Kidney (tissue), 22 donors: ENCODE measurements at places on chromosomes 16 and 17. TPM values are rescaled to one million over a fixed set of nuclear protein-coding genes. Genes with fewer than 3 reads are reported as not detected.

LRRC46 gene
- total RNA-seq: 0.91 TPM

CACNG3 gene
- not detected for total RNA-seq

NPIPA2 gene
- 3.7 TPM for total RNA-seq

CCL1 gene
- total RNA-seq: not detected

CLCN7 gene
- 92.5 TPM for total RNA-seq

ADORA2B gene
- total RNA-seq: 0.60 TPM

RECQL5 gene
- 51.6 TPM for total RNA-seq

- peak; percentile 77 for DNase-seq
- peak within 1 kb of the TSS; percentile 92 for H3K4me3 ChIP-seq
- peak within 1 kb of the TSS; percentile 74 for H3K27ac ChIP-seq
- no peaks in the 10 kb centered on the region for H3K4me1 ChIP-seq
Measured at GRCh38 chr17:6755731-6756184, at the start of gene XAF1. TSS of gene XAF1 (plus strand) at chr17:6756046. CDS start at chr17:6756079, 33 bp downstream.

- no peaks in the 10 kb centered on the region for H3K4me1 ChIP-seq
- DNase-seq: peak; percentile 39
- H3K27ac ChIP-seq: no peak overlapping the region
Measured at GRCh38 chr17:15952916-15953790, 8.2 kb downstream of the ADORA2B start.

DNA sequence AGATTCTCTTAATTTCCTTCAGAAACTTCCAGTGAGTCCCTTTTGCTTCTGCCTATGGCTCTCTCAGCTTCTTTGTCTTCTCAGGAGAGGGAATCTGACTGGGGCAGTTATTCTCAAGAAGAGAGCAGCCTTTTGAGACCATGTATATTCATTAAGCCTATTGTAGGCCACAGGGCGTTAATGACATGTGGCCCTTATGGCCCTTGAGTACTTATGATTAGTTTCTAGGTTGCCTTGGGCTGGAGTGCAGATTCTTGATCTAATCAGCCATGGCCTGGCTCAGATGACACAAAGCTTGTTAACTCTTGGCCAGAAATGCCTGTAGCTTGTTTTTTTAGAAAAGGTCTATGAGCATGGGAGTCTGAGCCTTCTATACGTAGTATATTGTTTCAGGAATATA, 17.4 kb downstream of the MFSD11 start:
- DNase-seq: no peak
- H3K4me1 ChIP-seq: no peaks in the 10 kb centered on the region
- H3K27ac ChIP-seq: no peak overlapping the region

- H3K27me3 ChIP-seq: no peaks in the 10 kb centered on the region
- DNase-seq: no peak
- peaks cover 8% of the 10 kb centered on the region for H3K4me1 ChIP-seq
Measured at GRCh38 chr16:85349365-85350145, 237.3 kb upstream of the CIBAR2 start.

DNA sequence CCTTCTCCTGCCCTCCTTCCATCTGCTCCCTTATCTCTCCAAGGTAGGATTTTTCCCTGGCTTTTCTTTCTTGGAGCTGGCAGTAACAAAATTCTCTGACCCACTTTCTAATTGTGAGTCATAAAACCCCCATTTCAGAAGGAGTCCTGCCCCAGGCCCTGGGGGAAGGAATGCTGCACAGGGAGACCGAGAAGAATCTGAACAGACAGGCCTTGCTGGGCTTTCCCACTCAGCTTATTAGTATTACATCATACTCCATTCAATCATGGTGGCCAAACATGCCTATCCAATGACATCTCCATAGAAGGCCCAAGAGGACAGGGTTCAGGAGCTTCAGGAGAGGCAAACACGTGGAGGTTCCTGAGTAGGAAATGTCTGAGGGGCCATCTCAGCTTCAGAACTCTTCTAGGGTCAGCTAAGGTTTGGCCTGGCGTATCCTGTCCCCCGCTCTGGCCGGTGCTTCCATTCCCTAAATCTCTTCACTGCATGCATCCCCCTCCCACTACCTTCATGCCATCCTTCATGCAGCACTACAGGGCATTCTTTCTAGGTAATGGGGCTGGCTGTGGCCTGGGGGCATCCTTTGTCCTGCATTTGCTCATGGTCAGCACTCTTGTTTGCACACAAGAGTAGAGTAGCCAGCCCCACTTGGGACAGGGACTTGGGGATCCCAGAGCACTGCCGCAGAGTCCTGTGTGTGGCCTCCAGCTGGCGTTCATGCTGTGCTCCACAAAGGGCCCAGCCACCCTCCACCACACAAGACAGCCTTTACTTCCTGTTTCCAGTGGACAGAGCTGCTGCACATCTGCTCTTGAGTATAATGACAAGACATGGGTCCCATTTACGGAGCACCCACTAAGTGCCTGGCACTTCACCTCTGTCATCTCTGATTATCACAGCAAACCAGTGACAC, 8.2 kb downstream of the SLC6A2 start:
- H3K27me3 ChIP-seq: no peaks in the 10 kb centered on the region
- no peaks in the 10 kb centered on the region for H3K36me3 ChIP-seq
- no peak overlapping the region for H3K27ac ChIP-seq
- no peak overlapping the region for H3K4me3 ChIP-seq
- no peak for DNase-seq

DNA sequence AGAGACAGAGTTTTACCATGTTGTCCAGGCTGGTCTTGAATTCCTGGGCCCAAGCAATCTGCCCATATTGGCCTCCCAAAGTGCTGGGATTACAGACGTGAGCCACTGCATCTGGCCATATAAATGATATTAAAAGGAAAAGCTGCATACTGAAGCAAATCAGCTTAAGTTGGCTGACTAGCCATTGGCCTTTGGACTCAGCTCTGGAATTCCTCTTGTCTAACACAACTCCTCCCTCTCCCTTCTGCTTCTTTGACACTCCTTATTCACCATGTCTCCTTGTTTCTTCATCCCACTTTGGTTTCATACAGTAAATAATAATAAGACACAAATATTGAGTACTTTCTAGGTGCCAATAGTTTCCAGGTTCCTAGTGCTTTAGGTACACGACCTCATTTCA, 7.5 kb downstream of the KRT12 start:
- no peaks in the 10 kb centered on the region for H3K4me1 ChIP-seq
- H3K4me3 ChIP-seq: no peak overlapping the region
- no peak for DNase-seq
- H3K27ac ChIP-seq: no peak overlapping the region
- H3K27me3 ChIP-seq: no peaks in the 10 kb centered on the region
- no peaks in the 10 kb centered on the region for H3K36me3 ChIP-seq

DNA sequence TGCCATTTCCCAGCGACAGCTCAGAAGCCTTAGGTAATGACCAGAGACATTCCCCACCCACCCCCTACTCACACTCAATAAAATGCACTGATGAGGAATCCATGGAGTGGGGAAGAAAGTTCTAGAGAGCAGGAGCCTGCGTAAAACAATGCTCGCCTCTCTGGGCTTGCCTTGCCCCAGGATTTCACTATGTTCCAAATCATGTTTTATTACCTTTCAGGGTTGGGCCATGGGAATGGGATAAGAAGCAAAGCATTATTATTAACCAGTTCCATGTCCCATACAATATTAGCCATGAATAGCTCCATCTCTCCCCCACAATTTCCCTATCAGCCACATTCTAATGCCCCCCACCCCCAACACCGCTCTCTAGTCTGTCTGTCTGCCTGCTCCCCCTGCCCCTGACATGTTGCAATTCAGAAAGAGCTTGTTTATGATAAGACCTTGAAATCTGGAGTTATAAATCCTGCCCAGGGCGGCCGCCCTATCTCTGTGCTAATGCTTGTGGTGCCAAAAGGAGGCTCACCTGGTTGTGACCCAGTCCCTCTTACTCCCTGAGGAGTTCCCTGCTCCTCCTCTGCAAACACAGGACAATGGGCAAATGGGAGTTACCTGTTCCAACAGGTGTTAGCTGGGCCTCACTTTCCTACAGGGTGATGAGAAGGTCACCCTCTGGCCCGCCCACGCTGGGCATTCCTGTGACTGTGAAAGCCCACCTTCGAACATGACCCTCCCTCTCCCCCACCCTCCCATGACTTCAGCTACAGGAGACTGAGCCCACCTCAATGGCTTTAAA, 28.0 kb upstream of the DDX52 start:
- H3K27me3 ChIP-seq: no peaks in the 10 kb centered on the region
- H3K4me1 ChIP-seq: no peaks in the 10 kb centered on the region
- H3K36me3 ChIP-seq: no peaks in the 10 kb centered on the region
- H3K4me3 ChIP-seq: no peak overlapping the region
- DNase-seq: no peak
- H3K27ac ChIP-seq: no peak overlapping the region

- DNase-seq: no peak
- no peak overlapping the region for H3K27ac ChIP-seq
- no peaks in the 10 kb centered on the region for H3K4me1 ChIP-seq
- H3K4me3 ChIP-seq: no peak overlapping the region
Measured at GRCh38 chr16:50390914-50391716, 22.3 kb upstream of the BRD7 start.

DNA sequence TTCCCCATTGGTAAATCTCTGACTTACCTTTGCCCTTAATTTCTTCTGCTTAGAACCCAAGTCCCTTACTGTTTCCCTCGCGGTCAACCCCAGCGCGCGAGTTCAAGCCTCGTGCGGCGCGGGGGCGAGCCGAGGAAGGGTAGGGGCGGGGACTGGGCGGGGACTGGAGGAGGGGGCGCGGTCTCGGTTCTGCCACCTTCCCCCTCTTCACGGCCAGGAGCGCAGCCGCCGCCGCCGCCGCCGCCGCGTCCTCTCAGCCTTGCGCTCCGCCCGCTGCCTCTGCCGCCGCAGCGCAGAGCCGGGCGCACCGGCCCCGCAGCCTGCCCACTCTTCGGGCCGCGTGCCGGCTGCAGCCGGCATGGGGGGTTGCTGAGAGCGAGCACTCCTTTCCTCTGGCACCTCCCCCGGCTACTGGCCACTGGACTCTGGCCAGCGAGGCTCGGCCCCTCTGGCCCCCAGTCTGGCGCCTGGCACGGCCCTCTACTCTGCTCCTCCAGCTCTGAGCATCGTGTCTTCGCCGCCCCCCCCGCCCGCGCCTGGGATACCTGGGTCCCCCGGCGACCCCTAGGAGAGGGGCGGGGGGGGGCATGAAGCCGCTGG, at the start of gene RAPGEFL1:
RAPGEFL1 (plus strand) TSS at position 196 of the 600 bp plus-strand sequence; CDS start at position 588, 392 bp downstream.
- DNase-seq: peak; percentile 85
- H3K36me3 ChIP-seq: peaks cover 8% of the 10 kb centered on the region
- no peaks in the 10 kb centered on the region for H3K27me3 ChIP-seq
- peak within 1 kb of the TSS; percentile 60 for H3K27ac ChIP-seq

DNA sequence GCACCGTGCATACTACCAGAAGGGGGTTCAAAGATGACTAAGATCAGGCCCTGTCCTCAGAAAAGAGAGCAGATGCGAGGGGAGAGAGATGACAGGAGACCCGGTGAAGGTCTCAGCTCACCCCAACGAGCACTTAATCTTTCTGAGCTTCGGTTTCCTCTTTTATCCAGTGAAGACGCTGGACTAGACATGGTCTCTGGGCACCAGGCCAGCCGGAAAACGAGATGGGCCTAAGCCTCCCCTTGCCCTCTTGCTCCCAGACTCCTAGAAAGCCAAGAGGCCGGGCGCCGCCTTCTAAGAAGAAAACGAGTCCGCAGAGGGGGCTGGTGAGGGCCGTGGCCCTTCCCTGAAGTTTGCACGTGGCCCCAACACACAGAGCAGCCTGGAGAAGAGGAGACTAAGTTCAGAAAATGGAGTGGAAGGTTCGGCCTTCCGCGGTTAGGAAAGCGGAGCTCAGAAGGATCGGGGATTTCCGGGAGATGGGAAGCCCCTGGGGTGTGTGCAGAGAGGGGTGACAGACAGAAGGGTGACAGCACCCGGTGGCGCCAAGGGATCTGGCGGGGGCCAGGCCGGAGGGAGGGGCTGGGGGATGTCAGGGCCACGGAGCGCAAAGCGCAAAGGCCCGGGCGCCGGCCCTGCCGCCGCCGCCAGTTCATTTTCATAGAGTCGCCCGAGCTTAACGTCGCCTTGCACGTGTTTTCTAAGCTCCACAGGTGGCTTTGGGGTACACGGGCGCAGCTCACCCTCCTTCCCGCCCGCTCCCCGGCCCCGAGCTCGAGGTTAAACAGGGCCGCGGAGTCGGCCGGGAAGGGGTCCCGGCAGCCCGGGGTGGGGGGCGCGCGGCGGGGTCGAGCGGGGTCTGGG, 42.1 kb upstream of the BHLHA9 start:
- no peak for DNase-seq
- H3K4me1 ChIP-seq: no peaks in the 10 kb centered on the region
- H3K27ac ChIP-seq: no peak overlapping the region
- H3K4me3 ChIP-seq: no peak overlapping the region

DNA sequence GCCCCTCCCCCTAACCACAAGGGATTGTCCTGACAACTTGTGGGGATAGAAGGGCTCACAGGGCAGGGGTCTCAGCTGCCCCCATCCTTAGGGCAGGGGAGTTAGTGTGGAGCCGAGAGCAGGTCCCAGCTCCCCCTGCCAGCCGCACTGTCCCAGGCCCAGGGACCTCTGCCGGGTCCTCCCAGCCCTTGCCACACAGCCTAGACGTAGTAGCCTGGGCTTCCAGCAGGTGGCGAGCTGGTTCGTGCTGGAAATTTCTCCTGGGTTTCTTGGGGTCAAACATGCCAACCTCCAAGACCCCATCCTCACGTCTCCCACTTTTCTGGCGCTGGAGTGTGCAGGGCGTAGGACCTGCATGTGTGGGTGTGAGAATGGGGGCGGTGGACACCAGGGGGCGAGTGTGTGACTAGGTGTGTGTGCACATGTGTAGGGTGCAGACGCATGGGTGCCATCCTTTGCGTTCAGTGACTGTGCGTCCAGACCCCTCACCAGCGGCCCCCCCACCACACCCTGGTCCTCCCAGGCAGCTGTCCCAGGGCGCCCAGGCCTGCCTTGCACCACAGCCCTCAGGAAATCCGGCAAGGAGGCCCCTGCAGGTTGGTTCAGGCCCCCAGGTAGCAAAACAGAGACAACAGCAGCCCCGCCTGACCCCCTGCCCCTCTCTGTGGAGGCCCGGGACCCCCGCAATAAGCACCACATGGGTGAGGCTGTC, 29.5 kb downstream of the SBK1 start:
- H3K27me3 ChIP-seq: no peaks in the 10 kb centered on the region
- no peak overlapping the region for H3K27ac ChIP-seq
- no peak for DNase-seq
- no peak overlapping the region for H3K4me3 ChIP-seq

DNA sequence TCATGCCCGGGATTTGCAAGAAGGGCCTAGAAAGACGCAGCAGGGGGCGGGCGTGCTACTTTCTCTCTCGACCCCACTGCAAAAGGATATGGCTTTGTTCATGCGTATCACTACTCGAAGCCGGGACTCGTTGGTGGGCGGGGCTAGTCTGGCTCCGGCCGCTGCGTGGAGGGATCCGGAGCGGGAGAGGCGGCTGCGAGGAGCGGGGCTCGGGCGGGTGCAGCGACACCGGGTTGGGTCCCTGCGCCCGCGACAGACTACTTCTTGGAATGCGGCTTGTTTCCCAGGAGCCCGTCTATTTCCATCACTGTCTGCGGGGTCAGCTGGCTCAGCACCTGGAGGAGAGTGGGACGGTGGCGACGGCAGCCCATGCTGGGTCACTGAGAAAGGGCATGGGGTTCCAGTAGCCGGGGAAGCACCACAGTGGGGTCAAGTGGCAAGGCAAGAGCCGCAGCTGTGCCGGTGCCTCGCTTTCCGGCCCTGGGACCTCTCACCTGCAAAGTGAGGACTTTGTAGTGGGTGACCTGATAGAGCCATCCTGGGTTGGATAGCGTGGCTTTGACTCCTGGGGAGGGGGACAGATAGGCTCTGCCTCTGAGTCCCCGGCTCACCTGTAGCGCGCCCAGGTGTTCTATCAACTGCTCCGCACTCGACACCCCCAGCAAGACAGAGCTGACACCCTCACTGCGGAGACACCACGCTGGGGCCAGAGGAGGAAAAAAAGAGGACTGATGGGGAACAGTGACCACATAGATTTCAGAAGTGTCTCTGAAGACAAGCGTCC, 6.6 kb downstream of the KCNAB3 start:
- peaks cover 7% of the 10 kb centered on the region for H3K4me1 ChIP-seq
- H3K4me3 ChIP-seq: peak overlapping the region; percentile 65
- H3K36me3 ChIP-seq: no peaks in the 10 kb centered on the region
- peak; percentile 97 for DNase-seq
- H3K27me3 ChIP-seq: no peaks in the 10 kb centered on the region
